Activated CD4-positive, alpha-beta T cell treated with anti-CD3 and anti-CD28 coated beads, Interleukin-10, Interleukin-2, amounts not matched to agents 100 ng/mL and 50 ng/mL, durations not matched to agents 16 hours and 8 hours (primary cell): ENCODE measurements at places on chromosomes 12 and 14.
A peak's percentile ranks its signal among the peaks of the same experiment; 100 is the strongest.

DNA sequence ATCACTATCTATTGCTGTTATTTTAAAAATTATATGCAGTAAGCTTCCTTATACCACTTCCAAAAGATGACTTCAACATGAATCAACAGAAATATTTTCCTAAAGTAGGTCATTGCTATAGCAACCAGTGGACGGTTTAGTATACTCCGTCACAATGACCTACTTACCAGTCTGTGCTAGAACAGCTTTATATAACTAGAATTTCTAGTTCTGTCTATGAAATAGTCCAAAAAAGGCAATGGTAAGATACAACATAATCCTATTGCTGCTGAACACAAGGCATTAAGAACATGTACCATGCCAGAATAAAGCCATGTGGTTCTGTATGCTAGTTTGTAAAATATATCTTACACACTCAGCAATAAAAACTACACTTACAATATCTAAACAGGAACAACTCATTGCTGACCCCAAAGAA is 40.7 kb upstream of the MTERF2 start:
- peak; percentile 61 for DNase-seq

DNA sequence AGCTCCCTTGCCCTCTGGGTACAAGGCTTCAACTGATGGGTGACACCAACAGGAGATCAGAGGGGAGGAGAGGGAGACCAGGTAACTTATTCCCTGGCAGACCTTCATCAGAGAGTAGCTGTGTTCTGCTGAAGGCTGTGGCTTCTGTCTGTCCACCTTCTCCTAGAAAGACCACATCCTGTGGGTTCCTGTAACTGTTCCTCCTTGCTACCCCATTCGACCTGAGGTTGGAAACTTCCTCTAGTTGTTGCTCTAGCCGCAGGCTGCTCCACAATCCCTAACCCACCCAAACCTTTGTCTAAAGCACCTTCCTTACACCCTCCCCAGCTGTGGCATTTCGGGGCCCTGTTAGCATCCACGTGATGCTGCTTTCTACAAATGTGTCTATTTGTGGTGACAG is 454.2 kb downstream of the DPF3 start:
- peak; percentile 80 for DNase-seq

- DNase-seq = no peak
Observed at GRCh38 chr14:94701861-94702370, 68.0 kb downstream of the GSC start.

DNA sequence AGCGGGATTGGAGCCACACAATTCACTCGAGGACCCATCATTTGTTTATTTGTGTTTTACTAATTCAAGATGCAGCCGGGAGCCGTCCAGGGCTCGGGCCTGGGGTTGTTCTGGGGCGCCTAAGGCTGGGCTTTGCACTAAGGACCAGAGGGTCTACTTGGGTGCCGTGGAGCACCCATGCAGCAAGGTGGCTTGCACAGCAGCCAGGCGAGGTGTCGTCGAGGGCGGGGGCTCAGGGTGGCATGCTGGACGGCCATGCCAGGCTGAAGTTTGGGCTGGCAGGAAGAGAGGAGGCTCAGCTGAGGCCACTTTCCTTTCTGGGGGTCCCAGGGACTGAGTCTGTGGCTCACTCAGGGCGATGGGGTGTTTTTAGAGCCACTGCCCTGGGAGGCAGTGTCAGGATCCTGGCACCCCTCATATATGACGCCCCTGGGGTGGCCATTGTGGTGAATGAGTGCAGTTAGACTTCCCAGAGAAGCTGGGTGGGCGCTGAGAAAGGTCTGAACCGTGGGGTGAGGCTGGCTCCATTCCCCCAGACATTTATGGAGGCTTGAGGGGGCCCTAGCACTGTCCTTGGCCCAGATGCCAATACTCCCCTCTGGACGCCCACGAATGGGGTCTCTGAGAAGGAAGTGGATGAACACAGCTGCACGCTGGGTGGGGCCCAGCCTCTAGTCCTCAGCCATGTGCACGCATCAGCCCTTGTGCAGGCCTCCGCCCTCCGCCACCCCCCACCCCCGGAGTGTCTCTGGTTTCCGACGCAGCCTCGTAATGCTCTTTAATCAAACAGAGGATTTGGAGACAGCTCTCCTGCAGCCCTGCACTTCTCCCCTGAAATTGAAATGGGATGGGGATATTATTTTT is 11.3 kb downstream of the MEG3 start:
- no peak for DNase-seq

DNA sequence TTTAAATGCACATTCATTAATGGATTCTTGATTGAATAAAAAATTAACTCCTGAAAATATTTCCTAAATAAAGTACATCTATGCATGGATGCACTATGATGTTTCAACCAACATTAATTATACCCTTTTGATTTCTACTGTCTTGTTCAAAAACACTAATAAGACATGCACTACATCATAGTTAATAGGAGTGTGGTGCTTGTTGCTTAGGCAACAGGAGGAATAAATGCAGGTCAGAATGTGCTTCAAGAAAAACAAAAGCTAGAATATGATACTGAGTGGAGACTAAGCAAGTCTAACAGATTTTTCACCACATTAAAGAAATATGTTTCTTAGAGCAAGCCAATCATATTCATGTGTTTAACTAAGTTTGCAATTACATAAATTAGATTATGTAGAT is 495.8 kb upstream of the GARIN6 start:
- DNase-seq = no peak

GRCh38 chr12:52667509-52667908 is 12.7 kb downstream of the KRT1 start:
- no peak for DNase-seq
